ENCODE measurements at places on chromosomes 3 and 15.

DNA sequence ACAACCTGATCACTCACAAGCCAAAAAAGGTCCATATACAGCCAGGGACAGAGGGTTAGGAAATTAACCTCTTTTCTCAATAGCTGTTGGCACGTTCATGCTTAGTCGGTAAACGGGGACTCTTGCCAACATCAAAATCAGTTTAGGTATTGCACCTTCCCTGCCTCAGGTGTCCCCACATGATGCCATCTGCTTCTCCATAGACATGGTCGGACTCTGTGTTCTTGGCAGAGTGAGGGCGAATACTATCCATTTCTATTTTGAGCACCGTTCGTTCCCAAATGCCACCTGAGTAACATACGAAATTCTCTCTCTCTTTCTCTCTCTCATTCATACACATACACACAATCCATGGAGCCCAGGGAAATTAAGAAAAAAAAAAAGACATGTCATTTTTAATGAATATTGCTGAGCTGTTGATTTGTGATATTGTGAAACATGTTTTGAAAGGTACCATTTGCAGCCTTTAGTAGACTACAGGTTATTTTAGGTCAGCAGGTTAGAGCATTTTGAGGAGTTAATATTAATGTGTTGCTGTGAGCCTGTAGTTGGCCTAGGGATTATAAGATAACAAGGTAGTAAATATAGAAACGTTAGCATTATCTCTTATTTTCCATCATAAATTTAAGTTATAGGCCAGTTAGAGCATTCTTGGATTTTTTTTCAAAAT is 78.5 kb downstream of the GHSR start:
- DNase-seq, result no peak

GRCh38 chr3:188432802-188433520 is 279.0 kb downstream of the LPP start:
- DNase-seq, result peak; percentile 35

GRCh38 chr3:104180906-104181305 is 1185.8 kb upstream of the ALCAM start:
- DNase-seq, result no peak

DNA sequence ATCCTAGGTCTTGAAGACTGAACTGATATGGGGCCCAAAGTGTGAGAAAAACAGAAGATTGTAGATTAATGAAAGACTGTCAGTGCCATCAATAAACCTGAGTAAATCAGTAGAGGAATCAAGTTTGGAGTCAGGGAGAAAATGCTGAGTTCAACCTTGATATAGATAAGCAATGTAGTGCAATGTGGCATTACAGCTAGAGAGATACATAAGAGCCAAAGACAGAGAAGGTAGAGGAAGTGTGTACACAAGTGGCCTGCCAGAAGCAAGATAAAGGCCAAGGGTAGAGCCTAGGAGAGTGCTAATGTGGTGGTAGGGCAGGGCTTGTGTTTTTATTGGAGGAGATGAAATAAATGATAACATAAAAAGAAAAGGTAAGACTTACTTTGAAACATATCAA is 26.0 kb upstream of the EID1 start:
- no peak for DNase-seq

All from left lung (tissue), 14 donors.